NCI-H2029 treated with DMSO at 0.1 percent for 48 hours (cell line): ENCODE measurements at places on chromosomes 2 and 18.

- no peak for DNase-seq
Measured at GRCh38 chr2:195632856-195633572, 24.0 kb upstream of the SLC39A10 start.

GRCh38 chr2:177328056-177328455 lies 63.5 kb upstream of the NFE2L2 start:
- no peak for DNase-seq

DNA sequence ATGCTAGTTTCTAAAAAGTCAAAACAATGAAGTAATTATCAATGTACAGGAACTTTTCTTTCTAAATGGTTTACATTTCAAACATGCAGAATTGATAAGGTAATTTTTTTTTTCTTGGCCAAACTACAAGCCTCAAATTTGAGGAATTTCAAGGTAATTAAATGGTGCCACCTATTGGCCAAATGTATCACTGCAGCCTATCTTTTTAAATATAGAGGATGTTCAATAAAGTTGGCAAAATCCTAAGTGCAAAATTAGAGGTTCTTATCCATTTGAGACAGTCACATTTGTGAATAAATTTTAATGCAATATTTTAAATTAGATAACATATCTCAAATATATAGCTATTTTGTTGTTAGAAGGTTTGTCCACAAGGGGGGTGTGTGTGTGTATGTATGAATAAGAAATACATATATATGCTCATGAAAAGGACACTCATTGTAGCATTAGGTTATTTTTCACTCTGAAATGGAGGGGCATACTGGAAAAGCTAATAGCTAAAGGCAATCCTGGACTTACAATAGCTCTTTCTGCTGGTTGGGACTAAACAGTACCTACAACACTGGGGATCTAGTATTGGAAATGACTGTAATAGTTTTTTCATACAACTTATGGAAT lies 26.2 kb downstream of the MMADHC start:
- peak; percentile 51 for DNase-seq

- no peak for DNase-seq
Measured at GRCh38 chr2:40458271-40458794, 6.4 kb upstream of the SLC8A1 start.

DNA sequence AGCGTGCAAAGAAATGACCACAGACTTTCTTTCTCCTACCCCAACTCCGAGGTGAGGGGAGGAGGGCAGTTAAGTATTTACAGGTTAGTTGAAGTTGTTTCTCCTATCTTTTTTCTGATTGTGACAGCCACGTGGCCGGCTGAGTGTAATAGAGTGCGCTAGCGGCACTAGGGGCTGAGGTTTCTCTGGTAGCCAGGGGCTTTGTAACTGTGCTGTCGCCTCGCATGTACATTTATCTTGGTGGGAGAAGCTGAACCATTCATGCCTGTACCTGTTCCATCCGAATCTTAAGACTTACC lies 214.1 kb upstream of the STON1 start:
- no peak for DNase-seq

- no peak for DNase-seq
Measured at GRCh38 chr2:4862031-4862430, 830.2 kb upstream of the SOX11 start.

DNA sequence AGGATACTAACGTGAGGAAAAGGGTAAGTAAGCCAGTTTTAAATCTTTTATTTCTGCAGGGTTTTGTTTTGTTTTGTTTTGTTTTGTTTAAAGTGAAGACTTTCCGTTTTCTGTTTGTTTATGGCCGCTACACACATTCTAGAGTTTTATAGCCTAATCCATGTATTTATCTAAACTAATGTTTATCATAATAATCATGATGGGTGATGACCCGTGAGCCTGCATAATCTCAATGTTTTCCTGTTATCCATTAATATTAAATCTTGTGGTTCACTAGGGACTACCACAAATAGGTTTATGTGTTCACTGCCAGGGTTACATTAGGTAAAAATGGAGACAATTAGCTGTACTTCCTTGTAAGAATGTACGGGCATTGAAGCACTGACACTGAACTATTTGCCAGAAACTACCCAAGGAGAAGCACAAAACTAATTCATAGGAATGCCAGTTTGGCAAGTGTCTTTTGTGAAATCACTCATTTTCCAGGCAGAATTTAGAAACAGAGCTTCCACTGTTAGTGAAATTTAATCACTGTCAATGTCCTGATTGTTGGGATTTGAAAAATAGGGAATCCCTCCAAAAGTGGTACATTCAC lies 574.8 kb downstream of the LRP1B start:
- no peak for DNase-seq

DNA sequence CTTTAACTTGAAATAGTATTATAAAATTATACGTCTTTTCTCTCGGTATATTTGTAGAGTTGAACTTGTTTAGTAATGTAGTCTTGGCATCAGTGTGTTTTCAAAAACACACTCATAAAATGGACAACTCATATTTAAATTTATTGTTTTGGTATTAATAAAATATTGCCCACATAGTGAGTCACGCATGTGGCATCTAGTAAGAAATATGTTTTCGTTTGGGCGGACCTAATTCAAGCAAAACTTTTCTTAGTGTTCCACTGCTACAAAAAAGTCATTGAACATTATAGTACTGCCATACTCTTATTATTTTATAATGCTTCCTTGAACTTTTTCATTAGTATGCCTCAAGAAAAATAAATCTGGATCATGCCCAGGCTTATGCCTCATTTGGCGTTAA lies 31.1 kb upstream of the FAM237A start:
- no peak for DNase-seq

GRCh38 chr2:77201755-77202154 lies 320.4 kb downstream of the LRRTM4 start:
- DNase-seq = no peak

DNA sequence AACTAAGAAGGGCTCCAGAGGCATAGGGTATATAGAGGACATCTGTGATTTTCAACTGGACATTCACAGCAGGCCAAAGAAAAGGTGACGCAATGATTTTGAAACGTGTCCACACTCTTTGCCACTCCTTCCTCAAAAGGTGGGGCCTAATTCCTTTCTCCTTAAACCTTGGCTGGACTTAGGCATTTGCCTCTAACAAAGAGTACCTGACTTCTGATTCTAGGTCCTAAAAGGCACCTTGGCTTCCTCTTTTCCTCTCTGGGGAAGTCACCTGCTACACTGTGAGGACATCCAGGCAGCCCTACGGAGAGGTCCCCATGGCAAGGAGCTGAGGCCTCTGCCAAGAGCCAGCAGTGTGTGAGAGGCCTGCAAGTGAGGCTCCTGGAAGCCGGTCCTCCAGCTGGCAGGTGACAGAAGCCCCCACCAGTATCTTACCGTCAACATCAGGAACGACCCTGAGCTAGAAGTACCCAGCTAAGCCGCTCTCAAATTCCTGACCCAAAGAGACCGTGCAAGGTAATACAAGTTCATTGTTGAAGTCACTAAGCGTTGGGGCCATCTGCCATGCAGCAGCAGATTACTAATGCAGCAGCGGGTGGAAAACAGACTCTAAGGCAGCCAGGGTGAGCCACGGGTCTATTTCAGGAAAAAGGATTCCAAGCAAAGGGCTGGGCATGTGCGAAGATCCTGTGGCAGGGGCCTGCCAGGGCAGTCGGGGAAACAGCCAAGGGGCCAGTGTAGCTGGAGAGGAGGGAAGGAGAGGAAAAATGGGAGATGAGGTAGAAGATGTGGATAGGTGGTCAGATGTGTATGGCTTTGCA lies 7.4 kb upstream of the HES6 start:
- DNase-seq = no peak

- DNase-seq = no peak
Measured at GRCh38 chr2:100640431-100641124, 77.8 kb downstream of the PDCL3 start.

- no peak for DNase-seq
Measured at GRCh38 chr2:48235076-48235475, 294.9 kb upstream of the STON1 start.

DNA sequence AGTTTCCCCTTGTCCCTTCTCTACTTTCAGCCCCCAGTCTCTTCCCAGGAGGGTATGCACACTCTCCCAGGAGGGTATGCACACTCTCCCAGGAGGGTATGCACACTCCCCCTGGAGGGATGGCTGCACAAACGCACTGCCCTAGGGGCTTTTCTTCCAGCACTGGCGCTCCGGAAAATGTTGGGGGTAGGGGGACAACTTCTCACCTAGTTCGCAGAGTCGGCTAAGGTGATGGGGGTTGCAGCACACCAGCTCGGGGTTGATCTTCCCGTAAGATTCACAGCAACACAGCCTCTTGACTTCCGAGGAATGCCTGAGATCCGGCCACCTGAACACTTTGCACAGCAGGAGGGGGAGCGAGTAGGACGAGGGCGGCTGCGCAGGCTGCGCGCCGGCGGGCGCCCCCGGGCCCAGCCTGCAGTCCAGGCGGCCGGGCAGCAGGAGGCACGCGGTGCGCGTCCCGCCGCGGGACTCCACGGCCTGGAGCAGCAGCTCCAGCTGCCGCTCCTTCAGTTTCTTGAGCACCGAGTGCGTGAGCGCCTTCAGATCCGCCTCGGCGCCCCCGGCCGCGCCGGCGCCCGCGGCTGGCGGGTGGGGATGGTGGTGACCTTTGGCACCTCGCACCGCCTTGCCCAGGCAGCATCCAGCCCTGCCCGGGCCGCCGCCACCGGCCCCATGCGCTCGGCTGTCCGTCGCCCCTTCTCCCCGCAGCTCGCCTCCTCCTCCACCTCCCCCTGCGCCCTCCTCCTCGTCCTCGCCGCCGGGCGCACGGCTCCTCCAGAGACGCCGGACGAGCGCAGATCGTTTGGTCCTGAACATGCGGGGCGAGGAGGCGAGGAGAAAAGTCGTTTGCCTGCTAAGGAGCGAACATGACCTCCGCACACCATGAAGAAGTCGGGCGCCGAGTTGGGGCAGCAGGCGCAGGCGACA lies 894 bp downstream of the SMAD7 start:
- no peak for DNase-seq

DNA sequence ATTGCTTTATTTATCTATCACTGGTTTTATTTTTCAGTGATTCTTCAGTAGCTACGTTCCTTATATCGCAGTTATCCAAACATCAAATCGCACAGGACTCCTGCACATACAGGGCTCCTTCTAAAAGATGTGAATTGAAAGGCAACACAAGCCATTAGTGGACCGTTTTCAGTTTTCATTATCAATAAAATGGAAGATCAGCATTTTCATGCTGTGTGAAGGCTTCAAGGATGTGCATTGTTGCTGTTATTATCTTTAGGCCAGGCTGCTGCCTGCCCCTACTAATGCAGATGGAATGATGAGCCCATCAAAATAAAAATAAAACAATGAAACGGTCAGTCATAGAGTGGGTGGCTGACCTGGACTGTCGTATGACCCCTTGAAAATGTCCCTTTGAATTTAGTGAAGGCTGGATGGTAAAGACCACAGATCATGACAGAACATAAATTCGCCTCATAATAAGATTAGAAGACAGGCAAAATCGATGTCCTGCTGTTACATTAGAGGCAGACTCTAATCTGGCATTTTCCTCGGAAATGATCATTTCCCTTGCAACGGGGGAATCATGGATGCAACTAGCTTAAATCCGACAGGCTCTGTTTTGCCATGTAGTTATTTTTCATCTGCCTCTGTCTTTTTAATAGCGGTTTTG lies 32.9 kb downstream of the ITGB6 start:
- no peak for DNase-seq

GRCh38 chr2:164242409-164242808 lies 378.9 kb downstream of the GRB14 start:
- no peak for DNase-seq

- no peak for DNase-seq
Measured at GRCh38 chr2:106205488-106205887, 11.4 kb upstream of the UXS1 start.

DNA sequence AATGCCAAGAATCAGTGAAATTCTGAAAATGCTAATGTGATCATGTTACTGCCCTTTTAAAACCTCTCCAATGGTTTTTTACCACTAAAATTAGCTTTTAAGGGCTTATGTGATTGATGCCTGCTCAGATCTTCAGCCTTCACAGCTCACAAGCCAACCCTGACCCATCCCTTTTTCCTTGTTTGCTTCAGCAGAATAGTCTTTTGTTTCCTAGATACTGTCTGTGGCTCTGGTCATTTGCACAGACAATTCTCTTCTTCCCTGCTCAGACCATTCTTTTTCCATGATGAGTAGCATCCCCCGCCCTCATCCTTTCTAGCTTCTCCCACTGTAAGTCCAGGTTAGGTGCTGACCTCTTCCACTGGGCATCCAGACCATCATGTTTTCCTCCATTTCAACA lies 164.9 kb upstream of the NT5C1B start:
- no peak for DNase-seq

DNA sequence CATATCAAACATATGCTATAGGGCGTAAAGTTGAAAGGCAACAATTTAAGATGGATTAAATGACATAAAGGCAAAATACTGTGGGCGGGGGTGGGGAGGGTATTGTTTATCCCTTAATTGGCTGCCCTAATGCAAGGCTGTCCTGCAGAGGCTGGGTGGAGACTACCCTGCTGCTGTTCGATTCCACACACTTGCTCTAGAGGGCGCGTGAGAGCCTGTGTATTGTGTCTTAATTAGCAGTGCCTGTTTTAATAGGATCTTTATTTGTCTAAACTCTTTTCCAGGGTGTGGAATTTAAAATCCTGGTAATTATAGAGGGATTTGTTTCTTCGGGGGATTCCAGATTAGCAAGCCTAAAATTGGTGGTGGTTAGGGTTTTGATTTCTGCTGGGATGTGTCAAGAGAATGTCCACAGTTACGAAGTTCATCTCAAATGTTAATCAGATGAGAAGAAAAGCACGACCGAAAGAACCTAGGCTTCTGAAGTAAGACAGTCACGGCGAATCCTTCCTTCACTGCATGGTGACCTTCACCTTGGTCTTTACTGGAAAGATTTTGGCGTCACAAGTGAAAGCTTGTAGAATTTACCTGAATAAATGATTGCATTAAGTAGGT lies 103.5 kb upstream of the MAP3K20 start:
- DNase-seq = peak; percentile 9

GRCh38 chr2:195759877-195760276 lies 102.9 kb downstream of the SLC39A10 start:
- no peak for DNase-seq

DNA sequence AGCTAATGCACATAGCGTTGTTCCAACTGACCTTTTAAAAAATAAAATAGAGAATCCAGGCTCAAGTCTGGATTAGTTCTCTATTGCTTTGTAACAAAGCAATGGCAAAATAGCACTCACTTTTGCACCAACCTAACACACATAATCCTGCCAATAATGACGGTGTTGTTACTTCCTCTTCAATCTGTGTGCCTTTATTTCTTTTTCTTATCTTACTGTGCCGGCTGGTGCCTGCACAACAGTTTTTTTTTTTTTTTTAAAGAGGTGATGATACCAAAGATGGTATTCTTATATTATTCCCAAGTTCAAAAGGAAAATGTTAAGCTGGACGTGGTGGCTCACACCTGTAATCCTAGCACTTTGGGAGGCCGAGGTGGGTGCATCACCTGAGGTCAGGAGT lies 3.4 kb downstream of the PLB1 start:
- no peak for DNase-seq

DNA sequence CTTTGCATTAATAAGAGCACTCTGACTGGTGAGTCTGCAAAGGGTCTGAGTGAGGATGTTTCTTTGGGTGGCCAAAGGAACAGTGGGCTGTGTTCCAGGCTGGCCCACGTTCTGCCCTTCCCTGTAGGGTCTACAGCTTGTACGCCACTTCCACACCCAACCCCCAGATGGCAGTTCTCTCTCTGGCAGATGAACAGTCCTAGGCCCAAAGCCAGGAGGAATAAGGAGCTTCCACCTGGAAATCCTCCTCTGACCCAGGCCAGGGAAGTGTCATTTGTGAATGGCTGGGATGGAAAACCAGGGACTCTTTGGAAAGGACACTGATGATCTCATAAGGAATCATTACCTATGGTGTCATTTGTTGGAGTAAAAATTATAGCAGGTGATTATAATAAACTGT lies 6.6 kb downstream of the OTOF start:
- DNase-seq = no peak
